Fibroblast of skin of left biceps (primary cell): ENCODE measurements at places on chromosomes 16 and 17.

DNA sequence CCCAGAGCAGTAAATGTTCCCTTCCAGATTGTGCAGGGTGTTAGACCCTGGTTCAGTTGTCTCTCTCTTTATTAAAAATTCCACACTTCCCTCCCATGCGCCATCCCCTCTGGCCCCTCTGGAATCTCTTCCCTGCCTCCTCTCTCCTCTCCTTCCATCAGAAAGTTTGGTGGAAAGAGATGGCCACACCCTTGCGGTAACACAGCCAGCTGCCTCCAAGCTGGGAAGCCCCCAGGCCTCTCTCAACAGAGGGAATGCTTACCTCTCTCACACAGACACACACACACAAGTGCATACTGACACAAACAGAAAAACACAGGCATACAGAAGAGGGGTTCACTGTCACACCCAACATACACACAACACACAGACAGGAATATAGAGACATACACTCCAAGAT, 220.5 kb downstream of the C16orf78 start:
- no peak for DNase-seq

DNA sequence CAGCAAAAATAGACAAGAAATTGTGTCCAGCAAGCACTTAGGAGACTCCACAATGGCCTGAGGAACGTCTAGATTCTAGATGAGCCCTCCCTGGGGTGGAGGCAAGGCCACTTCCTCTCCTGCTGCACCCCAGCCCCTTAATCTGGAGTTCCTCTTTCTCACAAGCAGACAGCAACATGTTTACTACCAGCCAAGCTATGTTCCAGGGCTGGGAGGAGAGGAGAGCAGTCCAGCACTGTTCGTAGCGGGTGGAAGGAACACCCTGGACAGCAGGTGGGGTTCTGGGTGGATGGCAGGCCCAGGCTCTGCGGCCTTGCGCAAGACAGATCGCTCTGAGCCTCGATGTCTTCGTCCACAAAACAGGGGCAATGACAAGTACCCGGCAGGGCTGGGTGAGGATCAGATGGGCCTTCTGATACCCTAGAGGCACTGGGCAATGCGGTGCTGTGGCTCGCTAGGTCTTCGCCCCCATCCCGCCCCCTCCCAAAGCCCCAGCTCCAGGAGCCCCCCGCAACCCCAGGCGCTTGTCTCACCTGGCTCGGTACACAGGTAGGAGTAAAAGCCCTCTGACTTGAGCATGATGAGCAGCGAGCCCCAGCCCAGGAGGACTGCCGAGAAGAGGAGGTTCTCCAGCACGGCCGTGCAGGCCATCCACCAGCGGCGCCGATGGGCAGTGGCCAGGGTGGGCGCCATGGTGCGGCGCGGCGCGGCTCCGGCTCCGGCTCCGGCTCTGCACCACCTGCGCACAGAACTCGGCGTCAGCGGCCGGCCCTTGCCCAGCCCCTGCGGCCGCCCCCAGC, 1.3 kb downstream of the SLC43A2 start:
- DNase-seq: no peak

GRCh38 chr16:29745121-29745852, 503 bp downstream of the C16orf54 start:
- no peak for DNase-seq

DNA sequence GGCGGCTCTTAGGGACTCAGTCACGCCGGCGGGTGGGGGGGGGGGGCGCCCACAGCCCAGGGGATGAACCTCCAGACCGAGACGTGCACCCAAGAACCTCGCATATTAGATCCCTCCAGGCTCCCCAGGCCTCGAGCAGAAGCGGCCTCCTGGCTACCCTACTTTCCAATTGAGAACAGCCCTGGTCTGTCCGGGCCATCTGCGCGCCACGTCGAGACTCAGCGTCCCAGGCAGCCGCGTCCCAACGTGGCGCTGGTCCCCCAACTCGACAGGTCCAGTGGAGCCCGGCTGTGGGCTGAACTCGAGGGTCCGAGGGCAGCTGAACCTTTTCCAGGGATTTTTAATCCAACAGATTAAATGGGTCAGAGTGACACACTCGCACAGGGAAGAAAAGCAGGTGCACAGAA, 2.3 kb upstream of the IRX3 start:
- DNase-seq: no peak

GRCh38 chr16:74123195-74123594, 173.4 kb upstream of the PSMD7 start:
- no peak for DNase-seq

- no peak for DNase-seq
Observed at GRCh38 chr17:74619077-74619673, 4.4 kb downstream of the CD300E start.

DNA sequence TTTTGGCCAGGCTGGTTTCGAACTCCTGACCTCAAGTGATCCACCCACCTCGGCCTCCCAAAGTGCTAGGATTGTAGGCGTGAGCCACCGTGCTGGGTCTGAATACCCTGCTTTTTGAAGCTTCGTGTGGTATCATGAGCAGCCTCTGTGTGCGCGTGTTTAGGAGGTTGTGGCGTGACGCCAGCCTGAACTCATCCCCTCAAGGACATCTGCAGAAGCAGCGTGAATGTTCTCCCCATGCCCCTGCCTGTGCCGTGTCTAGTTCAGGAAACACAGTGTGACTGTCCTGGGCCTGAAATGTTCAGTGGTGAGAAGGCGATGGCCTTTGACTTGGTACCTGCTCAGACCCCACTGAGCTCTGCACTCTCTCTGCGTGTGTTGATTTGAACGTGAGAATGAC, 35.6 kb downstream of the RNF213 start:
- DNase-seq: no peak

GRCh38 chr16:76444832-76445231, 167.6 kb downstream of the CNTNAP4 start:
- DNase-seq: no peak

DNA sequence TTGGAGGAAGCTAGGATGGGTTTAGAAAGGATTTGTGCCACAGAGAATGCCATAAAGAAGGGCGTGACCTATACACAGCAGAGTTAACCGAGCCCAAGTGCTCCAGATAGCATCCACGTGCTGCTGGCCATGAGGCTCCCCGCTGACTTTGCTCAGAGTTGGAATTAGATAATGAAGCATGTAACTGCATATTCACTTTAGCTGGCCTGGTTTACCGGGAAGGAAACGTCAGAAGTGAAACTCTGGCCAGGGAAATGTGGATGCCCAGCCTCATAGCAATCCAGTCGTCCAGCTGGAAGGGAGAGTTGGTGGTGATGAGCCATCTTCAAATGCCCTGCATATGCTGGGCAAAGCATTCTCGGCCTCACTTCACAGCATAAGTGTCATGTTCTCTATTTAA, 6.1 kb downstream of the KRT35 start:
- DNase-seq: no peak

DNA sequence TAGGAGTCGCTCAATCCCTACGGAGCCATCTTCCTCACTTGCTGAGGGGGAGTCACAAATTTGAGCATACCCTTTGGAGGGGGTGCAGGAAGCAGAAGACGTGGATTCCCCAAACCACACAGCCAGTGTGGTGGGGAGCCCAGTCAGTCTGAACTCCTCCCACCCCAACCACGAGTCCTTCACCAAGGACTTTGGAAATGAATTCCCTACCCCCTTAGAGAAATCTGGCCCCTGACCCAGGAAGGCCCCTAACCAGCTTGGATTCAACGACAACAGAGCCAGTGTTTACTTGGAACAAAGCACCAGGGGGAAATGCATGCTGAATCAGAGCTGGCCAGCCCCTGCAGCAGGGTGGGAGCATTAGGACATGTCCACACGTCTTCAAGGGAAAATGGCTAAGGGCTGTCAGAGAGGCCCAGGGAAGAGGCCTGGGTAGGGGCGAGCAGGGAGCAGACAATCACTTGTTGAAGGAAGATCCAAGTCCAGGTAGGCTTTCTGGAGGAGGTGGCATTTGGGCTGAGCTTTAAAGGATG, 5.5 kb upstream of the TMEM92 start:
- DNase-seq: no peak

DNA sequence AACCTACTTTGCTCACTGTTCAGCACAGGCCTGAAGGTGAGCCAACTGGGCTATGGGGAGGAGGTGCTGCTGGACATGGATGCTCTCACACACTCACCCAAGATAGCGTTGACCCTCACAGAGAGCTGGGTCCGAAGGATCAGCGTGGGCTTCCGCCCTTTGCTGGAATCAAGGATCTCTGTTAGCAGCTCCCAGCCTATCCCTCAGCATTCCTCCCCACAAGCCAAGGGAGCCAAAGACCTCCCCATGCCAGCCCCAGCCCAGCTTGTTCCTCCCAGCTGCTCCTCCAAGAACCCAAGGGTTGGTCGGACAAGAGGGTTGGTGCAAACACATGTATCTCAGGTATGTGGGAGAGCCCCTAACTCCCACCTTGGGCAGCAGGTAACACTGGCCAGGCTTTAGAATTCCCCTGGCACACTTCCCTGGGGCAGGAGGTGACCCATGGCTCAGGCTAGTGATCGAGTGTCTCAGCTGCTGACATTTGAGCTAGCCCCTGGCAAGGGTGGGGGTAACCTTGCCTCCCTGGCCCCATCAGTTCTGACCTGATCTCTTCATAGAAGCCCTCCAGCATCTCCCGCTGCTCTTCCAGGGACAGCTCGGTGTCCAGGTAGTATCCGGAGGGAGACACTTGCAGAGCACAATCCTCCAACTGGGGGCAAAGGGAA, 8.3 kb downstream of the FHOD1 start:
- no peak for DNase-seq

- peak; percentile 98 for DNase-seq
Observed at GRCh38 chr17:50209472-50210239, 8.2 kb upstream of the COL1A1 start.

DNA sequence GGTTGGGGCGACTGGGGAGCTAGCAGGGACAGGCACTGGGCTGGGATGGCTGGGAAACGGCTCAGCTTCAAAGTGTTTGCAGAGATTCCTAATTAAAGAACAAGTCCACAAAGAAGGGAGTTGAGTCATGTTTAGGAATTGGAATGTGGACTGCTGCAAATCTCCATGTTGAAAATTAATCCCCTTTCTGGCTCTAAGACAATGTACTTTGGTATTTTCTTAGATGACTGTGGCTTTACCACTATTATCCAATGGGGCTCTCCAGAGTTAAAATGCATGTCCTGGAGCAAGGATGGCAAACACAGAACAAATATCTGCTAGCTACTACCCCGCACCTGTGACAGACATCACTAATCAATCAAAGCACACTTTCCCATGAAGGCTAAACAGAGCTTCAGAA, 22.2 kb upstream of the WSCD1 start:
- no peak for DNase-seq

- DNase-seq: no peak
Observed at GRCh38 chr17:42309986-42310786, 21.9 kb downstream of the STAT5A start.

DNA sequence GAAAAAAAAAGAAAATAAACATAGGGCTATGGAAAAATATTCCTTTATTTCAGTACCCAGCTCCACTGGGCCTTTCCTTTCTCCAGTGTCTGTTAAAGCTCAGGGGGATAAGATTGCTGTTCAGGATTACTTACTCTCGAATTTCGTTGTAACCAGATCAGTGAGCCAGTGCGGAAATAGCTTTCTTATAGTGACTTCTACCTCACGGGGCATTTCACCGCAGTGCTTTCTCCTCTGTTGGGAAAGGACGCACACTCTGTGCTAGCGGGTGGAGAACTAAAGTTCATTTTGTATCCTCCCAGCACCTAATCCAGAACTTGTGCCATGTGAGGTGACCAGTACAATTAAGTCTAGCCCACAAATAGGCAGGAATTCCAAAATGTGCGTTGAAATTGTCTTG, 38.3 kb downstream of the RPA1 start:
- DNase-seq: no peak

GRCh38 chr16:14344945-14345344, 273.8 kb downstream of the MRTFB start:
- no peak for DNase-seq

- DNase-seq: no peak
Observed at GRCh38 chr17:72471296-72471695, 350.5 kb downstream of the SOX9 start.

- DNase-seq: no peak
Observed at GRCh38 chr16:28879261-28879840, 1.1 kb downstream of the ATP2A1 start.

DNA sequence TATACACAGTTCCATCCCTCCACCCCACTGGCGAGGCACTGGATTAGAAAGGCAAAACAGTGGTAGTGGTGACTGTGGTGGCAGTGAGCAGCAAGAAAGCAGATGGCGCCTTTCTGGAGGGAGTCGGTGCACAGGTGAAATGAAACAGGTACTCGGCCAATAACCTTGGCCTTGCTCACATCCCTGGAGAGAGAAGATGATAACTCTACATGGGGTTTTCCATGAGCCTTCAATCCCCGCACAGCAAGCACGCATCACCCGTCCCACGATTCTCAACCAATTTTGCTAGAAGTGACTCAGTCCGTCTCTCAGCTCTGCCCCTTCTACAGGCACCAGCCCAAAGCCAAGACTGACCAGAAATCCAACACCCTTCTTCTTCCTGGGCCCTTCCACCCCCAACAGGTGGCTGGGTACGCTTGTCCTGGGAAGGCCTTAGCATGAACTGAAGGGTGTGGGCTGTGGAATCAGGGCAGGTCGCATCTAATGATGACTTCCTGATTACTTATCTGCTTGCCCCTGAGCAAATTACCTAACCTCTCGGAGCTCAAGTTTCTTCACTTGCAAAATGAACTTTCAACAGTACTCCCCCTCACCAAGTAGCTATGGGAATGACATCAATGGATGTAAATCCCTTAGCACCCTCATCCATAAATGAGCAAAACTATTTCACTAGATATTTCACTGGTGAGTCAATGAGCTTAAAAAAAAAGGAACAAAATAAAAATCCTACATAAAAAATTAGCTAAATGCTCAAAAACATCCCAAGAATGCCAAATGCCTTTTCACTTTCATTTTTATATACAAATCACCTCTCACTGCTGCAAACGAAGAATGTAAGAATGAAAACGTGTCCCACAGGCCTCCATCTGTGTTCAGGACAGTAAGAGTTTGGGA, 18.0 kb downstream of the XPO6 start:
- peak; percentile 87 for DNase-seq
